Right atrium auricular region (tissue), 2 donors: ENCODE measurements at places on chromosomes 12 and 14.

DNA sequence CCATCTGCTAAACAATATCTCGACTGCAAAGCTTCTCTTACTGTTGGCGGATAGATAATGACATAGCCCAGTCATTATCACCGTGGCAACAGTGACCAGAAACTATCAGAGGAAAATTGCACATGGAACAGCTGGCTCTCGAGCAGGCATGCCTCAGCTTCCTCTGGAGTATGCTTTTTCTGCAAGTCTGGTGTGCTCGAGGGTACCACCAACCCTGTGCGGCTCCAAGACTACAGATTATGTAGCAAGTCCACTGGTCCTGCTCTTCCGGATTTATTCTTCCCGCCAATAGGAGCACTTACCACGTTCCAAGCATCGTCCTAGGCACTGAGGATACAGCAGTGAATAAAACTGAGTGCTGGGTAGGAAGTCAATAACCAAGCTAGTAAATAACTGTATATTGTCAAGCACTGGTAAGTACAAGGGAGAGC, 1.4 kb upstream of the GLRX5 start:
- no peak for DNase-seq

DNA sequence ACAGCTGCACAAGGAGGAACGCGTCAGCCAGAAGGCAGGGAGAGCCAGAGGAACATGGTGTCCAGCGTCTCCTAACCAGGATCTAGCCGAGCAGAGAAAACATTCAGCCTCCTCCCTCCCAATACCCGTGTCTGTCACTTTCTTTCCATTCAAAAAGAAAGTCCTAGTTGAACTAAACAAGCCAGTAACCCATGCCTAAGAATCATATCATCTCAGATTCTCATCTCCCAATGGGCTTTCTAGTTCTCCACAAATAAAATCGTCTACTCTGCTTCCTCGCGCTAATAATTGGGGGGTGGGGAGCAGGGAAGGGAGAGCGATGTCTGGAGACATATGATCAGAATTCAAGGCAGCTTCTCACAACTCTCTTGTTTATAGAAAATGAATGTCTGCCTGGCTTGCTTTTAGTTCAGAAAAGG, 7.4 kb downstream of the NKX2-1 start:
- no peak for DNase-seq

- no peak for DNase-seq
Observed at GRCh38 chr12:67645126-67645525, 3.4 kb upstream of the DYRK2 start.

DNA sequence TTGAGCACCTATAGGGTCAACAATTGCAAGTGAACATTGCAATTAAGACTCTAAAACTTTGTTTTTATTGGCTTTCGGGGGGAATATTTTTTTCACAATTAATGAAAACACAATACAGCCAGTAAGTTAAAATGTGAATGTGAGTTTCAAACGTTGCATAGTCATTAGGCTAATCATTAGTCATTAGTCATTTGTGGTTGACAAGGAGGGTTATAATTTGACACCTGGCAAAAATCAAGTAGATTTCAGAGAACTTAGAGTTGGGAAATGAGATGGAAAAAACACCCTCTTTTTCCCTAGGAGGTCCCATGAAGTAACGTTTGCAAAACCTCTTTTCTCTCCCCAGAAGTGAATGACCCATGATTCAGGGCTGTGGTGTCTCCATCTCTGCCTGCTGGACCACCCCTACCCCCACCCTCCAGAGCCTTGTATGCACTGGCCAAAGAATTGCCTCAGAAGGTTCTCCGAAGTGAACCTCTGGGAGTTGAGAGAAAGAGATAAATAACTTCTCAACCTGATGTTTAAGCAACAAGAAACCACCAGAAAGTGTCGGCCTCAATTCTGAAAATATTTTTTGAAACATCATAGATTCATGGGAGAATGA, 196.3 kb downstream of the PAX9 start:
- no peak for DNase-seq

- no peak for DNase-seq
Observed at GRCh38 chr14:24377657-24378056, 9.7 kb downstream of the NFATC4 start.
